ENCODE measurements at places on chromosomes 6 and 20.

DNA sequence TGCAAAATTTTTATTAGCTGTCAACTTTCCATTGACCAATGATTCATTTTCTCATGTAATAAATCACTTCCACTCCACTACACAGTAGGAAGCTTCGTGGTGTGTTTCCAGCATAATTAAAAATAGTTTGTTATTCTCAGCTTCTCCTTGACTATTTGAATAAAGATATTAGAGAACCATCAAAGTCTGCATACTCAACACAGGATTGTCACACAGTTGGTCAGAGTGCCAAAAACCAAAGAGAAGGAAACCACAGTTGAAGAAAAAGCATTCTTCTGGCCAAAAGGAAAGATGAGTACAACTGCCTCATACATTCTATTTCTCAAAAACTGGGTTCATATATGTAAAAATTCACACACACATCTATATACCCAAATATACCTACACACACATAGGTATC, 455.1 kb upstream of the HSF2 start:
- no peak for DNase-seq

GRCh38 chr6:114377881-114378280, 35.1 kb upstream of the HS3ST5 start:
- DNase-seq: no peak

GRCh38 chr6:125780540-125781313, 10.0 kb upstream of the NCOA7 start:
- DNase-seq: peak; percentile 41

- DNase-seq: no peak
These were observed 13.9 kb downstream of the KHDRBS2 start for GRCh38 chr6:62272114-62272513.

GRCh38 chr20:21109144-21109543, 3.0 kb upstream of the LINC00237 start:
- DNase-seq: no peak

- no peak for DNase-seq
These were observed 37.9 kb upstream of the SLC23A2 start for GRCh38 chr20:5039255-5039657.

DNA sequence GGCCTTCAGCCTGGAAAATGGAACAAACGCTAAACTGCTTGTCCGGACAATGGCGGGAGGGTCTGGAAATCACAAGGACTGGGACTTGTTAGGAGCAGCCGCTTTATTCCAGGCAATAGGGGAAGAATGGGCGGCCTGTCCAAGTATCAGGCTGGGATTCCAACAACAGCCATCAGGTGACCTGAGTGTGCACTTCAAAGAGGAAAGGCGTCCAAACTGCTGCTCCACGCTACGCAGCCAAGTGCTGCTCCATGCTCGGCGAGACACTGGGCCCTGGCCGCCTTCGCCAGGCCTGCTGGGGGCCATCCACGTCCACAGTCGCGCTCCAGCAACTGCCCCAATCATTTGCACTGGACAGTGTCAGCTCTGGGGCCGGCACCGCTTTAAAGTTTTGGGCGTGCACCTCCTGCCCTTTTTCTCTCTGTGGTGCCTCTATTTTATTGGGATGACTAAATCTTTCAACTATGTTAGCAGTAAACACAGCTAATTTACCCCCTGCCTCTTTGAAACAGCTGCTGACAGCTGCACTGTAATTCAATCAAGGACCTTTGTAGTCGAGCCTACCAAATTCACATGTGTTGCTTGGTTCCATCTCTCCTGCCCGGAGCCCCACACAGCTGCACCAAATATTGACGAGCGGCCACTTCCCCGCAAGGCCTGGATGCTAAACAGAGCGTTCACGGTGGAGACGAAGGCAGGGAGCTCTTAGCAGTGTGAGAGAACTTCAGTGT, 98.3 kb downstream of the BMP7 start:
- peak; percentile 46 for DNase-seq

GRCh38 chr6:170438402-170438753, 114.7 kb downstream of the PSMB1 start:
- DNase-seq: peak; percentile 97
